ENCODE measurements at places on chromosomes 3 and 15.

- DNase-seq = no peak
Measured at GRCh38 chr15:89472785-89473256, 23.6 kb downstream of the RHCG start.

DNA sequence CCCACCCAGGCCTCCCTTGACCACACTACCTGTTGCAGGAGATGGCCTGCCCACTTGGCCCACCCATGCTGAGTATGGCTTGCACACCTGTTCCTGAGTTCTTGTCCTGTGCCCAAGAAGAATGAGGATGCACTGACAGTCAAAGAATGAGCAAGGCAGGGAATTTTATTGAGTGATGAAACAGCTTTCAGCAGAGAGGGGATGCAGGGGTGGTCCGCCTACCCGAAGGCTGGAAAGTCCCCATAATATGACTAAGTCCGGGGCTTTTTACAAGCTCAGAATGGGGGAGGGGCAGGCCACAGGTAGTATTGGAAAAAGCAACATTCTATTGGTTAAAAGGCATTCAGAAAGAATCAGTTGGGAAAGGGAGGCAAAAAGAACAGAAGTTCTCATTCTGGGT is 29.9 kb upstream of the RNU6-1 start:
- no peak for DNase-seq

- DNase-seq = no peak
Measured at GRCh38 chr15:63221346-63221745, 31.9 kb downstream of the RAB8B start.

DNA sequence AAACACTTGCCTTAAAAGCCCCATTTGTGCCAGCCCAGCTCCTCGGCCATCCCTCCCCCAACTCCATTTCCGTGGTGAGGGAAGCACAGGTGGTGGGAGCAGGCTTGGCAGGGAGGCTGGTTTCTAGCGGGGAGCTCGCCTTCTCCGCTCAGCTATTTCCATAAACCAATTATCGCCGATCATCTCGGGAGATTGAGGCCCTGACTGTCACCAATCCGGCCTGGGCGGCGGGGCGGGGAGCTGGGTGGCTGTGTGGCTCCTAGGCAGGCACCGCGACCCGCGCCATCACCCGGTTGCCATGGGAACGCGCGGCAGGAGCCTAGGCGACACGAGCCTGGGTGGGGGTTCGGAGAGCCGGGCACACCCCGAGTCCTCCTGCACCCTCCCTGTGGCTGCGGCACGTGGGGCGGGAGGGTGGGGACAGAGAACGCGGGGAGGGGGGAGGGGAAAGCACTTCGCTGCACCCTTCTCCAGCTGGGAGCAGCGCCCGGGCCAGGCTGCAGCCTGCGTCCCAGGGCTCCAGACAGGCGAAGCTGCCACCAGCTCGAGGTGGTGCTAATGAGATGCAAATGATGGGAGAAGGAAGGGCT is 9.3 kb downstream of the CCDC33 start:
- no peak for DNase-seq

- no peak for DNase-seq
Measured at GRCh38 chr3:22671848-22672247, 531.3 kb upstream of the UBE2E2 start.

GRCh38 chr3:126537116-126537729 is 13.3 kb downstream of the CHST13 start:
- no peak for DNase-seq

- DNase-seq = no peak
Measured at GRCh38 chr3:130702985-130703384, 43.6 kb downstream of the PIK3R4 start.

- no peak for DNase-seq
Measured at GRCh38 chr3:107870096-107870495, 220.7 kb downstream of the CD47 start.

GRCh38 chr3:143090976-143091837 is 28.4 kb upstream of the CHST2 start:
- no peak for DNase-seq

GRCh38 chr3:102084006-102084405 is 234.7 kb downstream of the NFKBIZ start:
- DNase-seq = no peak

- no peak for DNase-seq
Measured at GRCh38 chr15:69658411-69658945, 205.9 kb downstream of the RPLP1 start.

DNA sequence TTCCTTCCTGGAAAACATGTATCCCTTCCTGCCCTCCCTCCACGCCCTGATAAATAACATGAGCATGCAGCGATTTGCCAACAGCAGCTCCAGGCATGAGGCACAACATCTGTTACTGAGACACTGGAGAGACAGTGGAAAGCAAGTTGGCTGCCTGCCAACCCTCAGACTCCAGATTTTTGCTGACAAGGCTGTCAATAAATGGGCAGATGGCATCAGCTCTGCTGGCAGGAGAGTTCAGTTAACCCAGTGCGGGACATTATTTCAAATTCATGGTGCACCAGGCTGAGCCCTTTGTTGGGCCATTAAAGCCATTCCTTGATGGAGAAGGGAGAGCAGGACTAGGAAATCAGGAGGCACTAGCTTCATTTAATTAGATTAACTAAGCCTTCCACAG is 293.3 kb downstream of the MEX3B start:
- no peak for DNase-seq

- DNase-seq = no peak
Measured at GRCh38 chr3:15797642-15798303, at the start of gene ANKRD28. Gene ANKRD28 (minus strand): TSS chr3:15797979. CDS start chr3:15796521, 1,458 bp downstream.

- no peak for DNase-seq
Measured at GRCh38 chr3:156606729-156607128, 51.8 kb upstream of the SSR3 start.

DNA sequence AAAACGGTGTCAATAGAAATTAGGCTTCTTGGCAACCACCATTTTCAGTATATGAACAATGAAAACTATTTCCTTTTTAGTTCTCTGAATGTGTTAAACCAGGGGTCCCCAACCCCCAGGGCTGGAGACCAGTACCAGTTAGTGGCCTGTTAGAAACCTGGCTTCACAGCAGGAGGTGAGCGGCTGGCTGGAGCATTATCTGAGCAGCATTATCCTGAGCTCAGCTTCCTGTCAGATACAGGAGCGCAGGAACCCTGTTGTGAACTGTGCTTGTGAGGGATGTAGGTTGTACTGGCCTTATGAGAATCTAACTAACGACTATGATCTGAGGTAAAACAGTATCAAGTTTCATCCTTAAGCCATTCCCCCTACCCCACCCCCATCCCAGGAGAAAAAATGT is 328.7 kb downstream of the ZBBX start:
- DNase-seq = no peak

GRCh38 chr3:111787556-111788463 is 71.3 kb upstream of the PHLDB2 start:
- DNase-seq = no peak

DNA sequence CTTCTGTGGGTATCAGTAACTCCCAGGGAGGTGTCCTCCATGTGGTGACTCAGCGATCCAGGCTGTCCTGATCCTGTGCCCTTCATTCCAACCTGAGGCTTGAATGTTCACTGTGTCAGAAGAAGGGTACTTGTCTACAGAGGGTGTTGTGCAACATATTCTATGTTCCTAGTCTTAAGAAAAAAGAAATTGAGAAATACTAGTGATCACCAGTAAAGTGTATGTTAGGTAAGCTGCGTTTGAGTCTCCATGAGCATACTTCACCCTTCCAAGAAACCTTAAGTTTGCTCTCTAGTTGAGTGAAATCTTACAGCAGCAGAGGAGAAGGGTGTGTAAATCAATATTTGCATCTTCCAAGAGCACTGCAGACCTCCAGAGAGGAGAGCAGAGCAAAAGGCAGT is 122.2 kb upstream of the SLC24A5 start:
- no peak for DNase-seq

DNA sequence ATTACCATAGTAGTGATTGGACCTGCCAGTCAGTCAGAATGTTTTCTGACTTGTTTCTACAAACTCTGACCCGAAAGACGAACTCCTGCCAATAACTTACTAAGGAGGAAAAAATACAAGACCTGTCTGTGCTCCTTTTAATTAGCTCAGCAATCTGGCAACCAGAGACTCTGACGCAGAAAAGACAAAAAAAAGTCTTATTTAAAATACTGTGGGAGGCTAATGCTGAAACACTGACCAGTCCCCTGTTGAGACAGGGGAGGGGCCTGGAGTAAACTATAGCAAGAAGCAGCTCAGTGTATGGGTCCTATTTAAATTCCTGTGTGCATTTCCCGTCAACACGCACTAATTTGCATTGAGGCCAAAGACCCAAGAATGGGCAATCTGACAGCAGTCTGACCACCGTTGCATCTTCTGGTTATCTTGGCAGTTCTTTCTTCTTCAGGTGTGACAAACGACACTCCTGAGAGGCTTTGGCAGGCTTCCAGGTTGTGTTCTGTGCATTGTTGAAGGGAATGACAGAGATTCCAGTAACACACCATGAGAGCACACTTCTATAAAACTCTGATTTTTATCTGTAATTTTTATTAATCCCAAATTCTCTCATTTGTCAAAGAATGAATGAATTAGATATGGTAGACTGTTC is 1114.3 kb downstream of the IGSF11 start:
- DNase-seq = no peak

- DNase-seq = no peak
Measured at GRCh38 chr3:131655070-131655690, 152.4 kb upstream of the MRPL3 start.

- no peak for DNase-seq
Measured at GRCh38 chr3:12771236-12771635, 12.2 kb upstream of the TMEM40 start.

GRCh38 chr15:71054286-71054952 is 60.9 kb upstream of the THSD4 start:
- no peak for DNase-seq
